SJSA1 (cell line): ENCODE measurements at places on chromosomes 16 and 17. TPM values are rescaled to one million over a fixed set of nuclear protein-coding genes. Genes with fewer than 3 reads are reported as not detected.

The SP2 gene
- 1.8 and 2.1 TPM in 2 replicates for total RNA-seq

The EME2 gene
- total RNA-seq, result 6.9 and 7.7 TPM in 2 replicates

The CD300C gene
- total RNA-seq, result not detected in 2 replicates

The DPEP1 gene
- total RNA-seq, result 6.2 and 10.7 TPM in 2 replicates

DNA sequence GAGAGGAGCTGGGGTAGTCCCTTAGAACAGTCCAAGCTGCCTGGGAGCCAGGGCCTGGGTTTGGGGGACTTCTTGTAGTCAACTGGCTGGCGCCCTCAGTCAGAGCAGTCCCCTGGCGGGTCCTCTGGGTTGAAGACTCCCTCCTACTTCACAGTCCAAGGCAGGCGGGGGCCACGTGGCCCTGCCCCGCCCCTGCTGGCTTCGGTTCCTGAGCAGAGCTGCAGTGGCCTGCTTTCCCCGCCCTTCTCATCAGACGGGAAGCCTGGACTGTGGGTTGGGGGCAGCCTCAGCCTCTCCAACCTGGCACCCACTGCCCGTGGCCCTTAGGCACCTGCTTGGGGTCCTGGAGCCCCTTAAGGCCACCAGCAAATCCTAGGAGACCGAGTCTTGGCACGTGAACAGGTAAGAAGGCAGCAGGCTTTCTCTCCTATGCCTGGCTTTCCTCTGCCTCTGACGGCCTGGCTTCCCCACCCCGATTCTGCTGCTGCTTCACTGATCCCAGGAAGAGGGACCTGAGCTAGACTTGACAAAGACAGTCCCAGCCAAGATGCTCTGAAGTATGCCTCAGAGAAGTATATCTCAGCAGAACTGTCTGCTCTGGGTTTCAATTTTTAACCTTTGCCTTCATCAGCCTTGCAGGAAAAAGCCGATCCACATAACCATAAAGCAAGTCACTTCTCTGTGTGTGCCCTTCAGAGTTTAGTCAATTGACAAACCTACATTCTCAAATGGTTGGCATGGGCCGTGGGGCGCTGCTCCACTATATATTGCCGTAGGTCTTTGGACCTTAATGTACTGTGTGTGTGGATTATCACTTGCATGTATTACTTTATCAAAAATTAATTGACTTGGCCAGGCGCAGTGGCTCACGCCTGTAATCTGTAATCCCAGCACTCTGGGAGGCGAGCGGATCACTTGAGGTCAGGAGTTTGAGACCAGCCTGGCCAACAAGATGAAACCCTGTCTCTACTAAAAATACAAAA lies 56.3 kb downstream of the SF3B3 start:
- no peak for DNase-seq

DNA sequence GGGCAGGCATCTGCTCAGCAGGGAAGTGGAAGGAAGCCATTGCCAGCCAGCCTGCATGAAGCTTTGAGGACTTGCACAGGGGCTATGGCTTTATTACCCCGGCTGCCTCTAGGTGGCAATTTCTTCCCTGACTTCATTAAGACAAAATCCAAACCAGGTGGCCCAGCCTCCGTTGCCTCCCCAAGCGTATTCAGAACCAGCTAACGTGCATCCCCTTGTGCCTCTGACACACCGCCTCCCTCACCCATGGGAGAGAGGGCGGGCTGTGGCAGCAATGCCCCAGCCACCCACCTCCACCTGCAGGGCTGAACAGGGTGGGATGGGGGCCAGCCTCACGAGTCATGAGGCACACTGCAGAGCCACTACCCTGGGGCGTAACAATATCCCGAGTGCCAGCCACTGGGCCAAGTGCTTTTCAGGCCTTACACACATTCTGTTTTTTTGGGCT lies 6.8 kb downstream of the KIFC3 start:
- no peak for DNase-seq

DNA sequence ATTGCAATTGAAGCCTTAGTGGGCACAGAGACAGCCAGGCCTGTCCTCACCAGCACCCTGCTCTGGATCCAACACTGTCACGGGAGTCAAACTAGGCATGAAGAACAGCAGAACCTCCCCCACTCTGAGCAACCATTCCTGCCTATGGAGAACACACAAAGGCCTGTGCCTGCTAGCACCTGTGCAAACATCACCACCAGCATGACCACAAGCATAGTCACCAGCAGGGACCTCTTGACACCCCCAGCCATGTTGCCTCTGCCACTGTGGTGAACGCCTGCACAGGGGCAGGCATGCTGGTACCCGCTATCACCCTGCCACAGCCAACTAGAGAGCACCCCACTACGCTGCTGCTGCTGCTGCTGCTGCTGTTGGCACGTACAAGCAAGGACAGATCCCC lies 51.7 kb downstream of the CMC2 start:
- DNase-seq, result no peak

DNA sequence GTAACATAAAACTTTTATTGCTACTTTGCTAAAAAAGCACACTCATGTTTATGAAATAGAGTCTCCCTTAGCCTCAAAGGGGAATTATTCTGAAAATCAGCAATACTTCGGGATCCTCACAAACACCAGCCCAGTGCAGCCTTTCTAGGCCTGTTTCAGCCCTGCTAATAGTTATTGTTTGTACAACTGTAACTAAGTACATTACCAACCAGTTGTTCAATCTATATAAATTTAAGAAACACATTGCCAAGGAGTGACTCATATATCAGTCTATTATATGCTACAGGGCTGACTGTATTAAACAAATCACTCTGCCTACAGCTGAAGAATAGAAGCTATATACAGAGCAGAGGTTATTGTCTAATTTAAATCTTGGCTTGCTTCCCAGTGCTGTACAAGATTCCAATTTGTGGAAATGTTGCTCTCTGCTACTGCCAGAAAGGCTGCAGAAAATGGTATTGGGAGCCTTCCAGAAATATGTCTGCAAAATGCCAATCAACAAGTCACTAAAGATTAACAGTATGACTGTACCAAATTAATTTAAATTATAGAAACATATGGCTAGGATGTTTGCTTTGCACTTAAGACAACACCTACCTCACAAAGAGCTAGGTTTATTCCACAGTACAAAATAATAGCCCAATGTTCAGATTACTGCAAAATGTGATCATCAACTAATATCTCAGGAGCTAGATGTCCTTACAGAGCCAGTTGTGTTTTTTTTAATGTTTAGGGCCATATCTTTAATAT lies 49.7 kb downstream of the TOX3 start:
- no peak for DNase-seq

DNA sequence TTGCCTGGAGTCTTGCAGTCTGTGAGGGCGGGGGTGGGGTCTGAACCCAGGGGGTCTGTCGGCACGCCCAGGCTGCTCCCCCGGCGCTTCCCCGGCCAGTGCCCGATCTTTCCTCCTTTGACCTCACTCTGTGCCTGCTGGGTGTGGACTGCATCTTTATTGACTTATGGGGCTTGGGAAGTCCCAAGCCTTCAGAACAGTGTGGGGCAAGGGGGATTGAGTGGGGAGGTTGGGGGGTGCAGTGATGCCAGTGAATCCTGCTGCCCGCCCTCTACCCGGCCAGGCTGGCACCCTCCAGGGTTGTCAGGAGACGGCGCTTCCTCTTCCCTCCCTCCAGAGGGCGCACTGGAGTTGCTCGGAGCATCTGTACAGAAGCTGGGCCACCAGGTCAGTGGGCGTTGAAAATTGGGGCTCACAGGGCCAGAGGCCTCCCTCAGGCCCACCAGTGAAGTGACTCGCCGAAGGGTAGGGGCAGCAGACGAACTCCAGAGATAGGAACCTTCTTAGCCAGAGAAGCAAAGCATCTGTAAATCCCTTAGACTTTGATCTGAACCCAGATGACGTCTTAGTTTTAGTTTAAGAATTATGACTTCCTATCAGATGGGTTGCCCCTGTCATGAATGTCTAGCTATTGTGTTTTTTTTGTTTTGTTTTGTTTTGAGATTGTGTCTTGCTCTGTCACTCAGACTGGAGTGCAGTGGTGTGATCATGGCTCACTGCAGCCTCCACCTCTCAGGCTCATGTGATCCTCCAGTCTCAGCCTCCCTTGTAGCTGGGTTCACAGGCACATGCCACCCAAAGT lies 184.8 kb upstream of the CIBAR2 start:
- peak; percentile 67 for DNase-seq

The DLG4 gene
- 8.9 and 9.3 TPM in 2 replicates for total RNA-seq

- no peak for DNase-seq
These were observed 20.4 kb downstream of the RBFOX3 start for GRCh38 chr17:79590523-79590860.

The PCGF2 gene
- total RNA-seq, result 3.6 and 4.2 TPM in 2 replicates

The GPR179 gene
- 0.05 TPM in 1 of 2 replicates, not detected in the other for total RNA-seq

DNA sequence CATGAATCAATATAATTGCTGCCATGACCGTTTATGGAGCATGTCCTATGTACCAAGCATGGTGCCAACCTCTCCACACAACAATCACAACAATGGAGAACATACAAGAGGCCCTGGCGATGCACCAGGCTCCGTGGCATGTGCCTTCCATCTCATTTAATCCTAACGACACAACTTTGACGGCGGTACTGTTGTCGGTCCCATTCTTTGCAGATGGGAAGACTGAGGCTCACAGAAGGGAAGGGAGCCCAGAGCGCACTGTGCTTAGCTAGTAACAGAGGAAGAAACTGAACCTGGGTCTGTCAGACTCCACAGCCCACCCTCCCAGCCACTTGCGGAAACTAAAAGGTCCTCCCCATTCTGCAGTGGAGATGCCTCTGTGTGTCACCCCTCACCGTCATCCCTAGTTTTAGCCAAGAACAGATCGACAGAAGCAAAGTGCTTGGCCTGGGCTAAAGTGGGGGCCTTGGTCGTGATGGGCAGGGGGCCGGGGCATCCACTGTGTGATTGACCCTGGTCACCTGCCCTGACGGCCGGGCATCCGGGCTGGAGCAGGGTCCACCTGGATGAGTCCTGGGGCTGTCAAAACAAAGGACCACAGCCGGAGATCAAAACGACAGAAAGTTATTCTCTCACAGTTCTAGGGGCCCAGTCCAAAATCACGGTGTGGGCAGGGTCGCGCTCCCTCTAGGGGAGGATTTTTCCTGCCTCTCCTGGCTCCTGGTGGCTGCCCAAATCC lies 183.9 kb downstream of the C16orf95 start:
- DNase-seq, result no peak

GRCh38 chr16:57253466-57253865 lies 8.4 kb downstream of the ARL2BP start:
- no peak for DNase-seq

DNA sequence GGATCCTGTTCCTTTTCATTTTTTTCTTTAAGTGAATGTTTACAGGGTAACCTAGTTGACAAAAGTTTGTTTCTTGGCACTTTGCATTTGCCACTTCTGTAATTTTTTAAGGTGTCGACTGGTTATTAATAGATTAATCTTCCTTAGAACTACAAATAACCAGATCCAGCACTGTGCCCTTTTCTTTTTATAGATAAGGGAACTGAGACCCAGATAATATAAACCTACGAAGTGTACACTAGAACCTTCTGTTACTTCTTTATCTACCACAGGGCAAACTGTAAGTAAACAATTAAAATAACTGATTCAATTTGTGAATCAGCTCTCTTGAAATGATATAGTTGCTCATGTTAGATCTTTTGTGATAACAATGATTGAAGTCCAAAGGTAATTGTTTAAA lies 55.4 kb downstream of the NLK start:
- no peak for DNase-seq

The ENPP7 gene
- total RNA-seq, result not detected in 2 replicates

- DNase-seq, result no peak
These were observed 365.8 kb upstream of the DYNLRB2 start for GRCh38 chr16:80175011-80175410.
